ENCODE measurements at places on chromosomes 5 and 9.

GRCh38 chr9:90489066-90489465 lies 153.6 kb downstream of the DIRAS2 start:
- DNase-seq: no peak

- DNase-seq: no peak
Observed at GRCh38 chr9:95286151-95286550, 31.4 kb downstream of the FANCC start.

GRCh38 chr5:11611011-11611410 lies 293.2 kb downstream of the CTNND2 start:
- DNase-seq: no peak

DNA sequence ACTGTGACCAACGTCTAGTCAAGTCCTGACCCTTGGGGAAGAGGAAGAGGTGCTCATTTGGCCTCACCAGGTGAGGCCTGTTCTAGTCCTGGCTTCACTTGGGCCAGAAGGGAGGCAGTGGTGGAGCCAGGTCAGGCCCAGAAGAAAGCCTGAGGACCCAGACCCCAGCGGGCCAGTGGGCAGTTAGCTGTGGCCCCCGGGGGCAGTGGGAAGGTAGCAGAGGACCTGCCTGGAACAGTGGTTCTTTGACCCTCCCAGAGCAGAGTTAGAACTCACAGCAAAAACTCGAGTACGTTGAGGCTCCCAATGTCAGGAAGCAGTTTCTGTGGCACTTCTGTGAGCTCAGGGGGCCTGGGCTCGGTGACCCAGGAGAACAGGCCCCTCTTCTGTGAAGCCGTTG lies 66.0 kb upstream of the GARNL3 start:
- DNase-seq: no peak

All from stimulated activated CD4-positive, alpha-beta T cell treated with anti-CD3 and anti-CD28 coated beads, Interleukin-2, amount 100 ng/mL, for 48 hours (primary cell).